ENCODE measurements at places on chromosomes 1 and 21. TPM values are rescaled to one million over a fixed set of nuclear protein-coding genes. Genes with fewer than 3 reads are reported as not detected.

RNU1-3 gene
- 1,573 TPM for total RNA-seq

BRINP2 gene
- not detected for total RNA-seq

FAM163A gene
- total RNA-seq = not detected

LCE3E gene
- not detected for total RNA-seq

TMEM54 gene
- 1.4 TPM for total RNA-seq

CTSS gene
- 44.8 TPM for total RNA-seq

DNA sequence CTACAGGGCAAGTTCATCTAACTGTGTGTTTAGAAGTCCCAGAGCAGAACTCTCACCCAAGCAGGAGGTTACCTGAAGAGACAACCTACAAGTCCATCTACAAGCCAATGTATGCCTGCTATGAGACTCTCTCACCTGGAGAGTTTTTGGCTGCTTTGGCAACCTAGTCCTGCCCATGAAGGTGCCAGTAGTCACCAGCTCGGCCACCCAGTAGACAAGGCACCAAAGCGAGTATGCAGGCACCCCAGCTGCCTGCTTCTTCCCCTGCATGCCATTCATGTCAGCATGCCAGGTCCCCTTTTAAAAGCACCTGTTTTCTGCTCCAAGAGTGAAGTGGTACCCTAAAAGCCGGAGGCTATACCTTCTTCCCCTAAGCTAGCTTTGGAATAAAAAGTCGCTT lies 20.2 kb downstream of the RIIAD1 start:
- peaks cover 9% of the 10 kb centered on the region for H3K27me3 ChIP-seq
- H3K4me3 ChIP-seq = no peak overlapping the region
- H3K4me1 ChIP-seq = no peaks in the 10 kb centered on the region
- H3K36me3 ChIP-seq = no peaks in the 10 kb centered on the region
- no peak for DNase-seq

GRCh38 chr1:59604191-59604590 lies 210.6 kb upstream of the HOOK1 start:
- H3K4me3 ChIP-seq = no peak overlapping the region
- no peak overlapping the region for H3K27ac ChIP-seq
- no peaks in the 10 kb centered on the region for H3K4me1 ChIP-seq
- DNase-seq = no peak
- peaks cover 9% of the 10 kb centered on the region for H3K36me3 ChIP-seq

GRCh38 chr1:215665215-215665614 lies 98.1 kb downstream of the KCTD3 start:
- H3K4me1 ChIP-seq = no peaks in the 10 kb centered on the region
- no peak overlapping the region for H3K27ac ChIP-seq
- peak; percentile 55 for DNase-seq
- H3K4me3 ChIP-seq = no peak overlapping the region

DNA sequence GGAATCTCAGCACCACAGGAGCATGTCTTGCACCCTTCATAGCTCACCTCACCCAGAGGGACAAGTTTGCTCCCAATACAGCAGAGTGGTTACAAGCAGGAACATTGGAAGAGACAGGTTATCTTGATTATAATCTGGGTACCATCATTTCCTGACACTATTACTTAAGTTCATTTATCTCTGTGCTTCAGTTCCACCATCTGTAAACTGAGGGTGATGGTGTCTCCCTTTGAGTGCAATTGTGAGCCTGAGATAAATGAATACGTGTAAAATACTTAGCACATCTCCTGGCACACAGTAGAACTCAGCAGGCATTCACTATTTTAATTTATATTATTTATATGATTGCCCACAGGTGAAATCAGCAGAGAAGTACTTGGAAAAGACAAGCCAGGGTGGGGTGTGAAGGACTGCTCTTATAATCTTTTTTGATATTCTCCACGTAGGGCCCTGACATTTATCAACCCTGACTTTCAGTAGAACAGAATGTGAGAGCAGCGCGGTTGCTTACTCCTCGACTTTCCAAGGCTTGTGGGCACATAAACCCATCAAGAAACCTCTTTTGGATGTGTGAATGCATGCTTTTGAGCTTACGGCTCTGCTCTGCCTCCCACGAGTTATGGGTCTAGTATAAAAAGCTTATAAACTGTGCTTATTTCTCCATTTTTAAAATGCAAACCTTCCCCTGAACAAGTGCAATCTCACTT lies 34.9 kb downstream of the DUSP10 start:
- peak; percentile 25 for DNase-seq
- peaks cover 39% of the 10 kb centered on the region for H3K4me1 ChIP-seq
- H3K27me3 ChIP-seq = no peaks in the 10 kb centered on the region
- H3K27ac ChIP-seq = no peak overlapping the region
- no peak overlapping the region for H3K4me3 ChIP-seq
- H3K36me3 ChIP-seq = peaks cover 25% of the 10 kb centered on the region

- no peaks in the 10 kb centered on the region for H3K4me1 ChIP-seq
- H3K4me3 ChIP-seq = no peak overlapping the region
- H3K27ac ChIP-seq = no peak overlapping the region
- DNase-seq = no peak
These were observed 496 bp downstream of the PRR9 start for GRCh38 chr1:153217744-153218416.

GRCh38 chr1:59985911-59986515 lies 59.4 kb upstream of the CYP2J2 start:
- peaks cover 4% of the 10 kb centered on the region for H3K27me3 ChIP-seq
- H3K4me1 ChIP-seq = no peaks in the 10 kb centered on the region

DNA sequence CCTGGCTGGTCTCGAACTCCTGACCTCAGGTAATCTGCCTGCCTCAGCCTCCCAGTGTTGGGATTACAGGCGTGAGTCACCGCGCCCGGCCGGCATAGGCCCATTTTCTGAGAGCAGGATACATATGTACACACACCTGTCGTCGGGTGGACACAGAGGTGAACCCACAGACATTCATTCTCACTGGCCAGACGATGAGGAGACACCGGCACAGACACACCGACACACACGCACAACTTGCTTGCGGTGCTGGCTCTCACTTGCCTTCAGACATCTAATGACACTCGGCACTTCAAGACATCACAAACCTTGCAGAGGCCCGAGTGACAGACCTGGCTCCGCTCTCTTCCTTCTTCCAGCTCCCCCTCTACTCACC lies 579 bp downstream of the PTCH2 start:
- peaks cover 18% of the 10 kb centered on the region for H3K27me3 ChIP-seq
- no peaks in the 10 kb centered on the region for H3K4me1 ChIP-seq
- H3K36me3 ChIP-seq = peaks cover 4% of the 10 kb centered on the region
- no peak overlapping the region for H3K4me3 ChIP-seq
- no peak overlapping the region for H3K27ac ChIP-seq

GRCh38 chr1:25699500-25700143 lies 83.0 kb downstream of the MAN1C1 start:
- peak overlapping the region; percentile 11 for H3K27ac ChIP-seq
- no peaks in the 10 kb centered on the region for H3K36me3 ChIP-seq
- no peak overlapping the region for H3K4me3 ChIP-seq
- no peaks in the 10 kb centered on the region for H3K27me3 ChIP-seq
